CD4-positive, alpha-beta memory T cell (primary cell): ENCODE measurements at places on chromosomes 3 and 15. TPM values are rescaled to one million over a fixed set of nuclear protein-coding genes. Genes with fewer than 3 reads are reported as not detected.

DNA sequence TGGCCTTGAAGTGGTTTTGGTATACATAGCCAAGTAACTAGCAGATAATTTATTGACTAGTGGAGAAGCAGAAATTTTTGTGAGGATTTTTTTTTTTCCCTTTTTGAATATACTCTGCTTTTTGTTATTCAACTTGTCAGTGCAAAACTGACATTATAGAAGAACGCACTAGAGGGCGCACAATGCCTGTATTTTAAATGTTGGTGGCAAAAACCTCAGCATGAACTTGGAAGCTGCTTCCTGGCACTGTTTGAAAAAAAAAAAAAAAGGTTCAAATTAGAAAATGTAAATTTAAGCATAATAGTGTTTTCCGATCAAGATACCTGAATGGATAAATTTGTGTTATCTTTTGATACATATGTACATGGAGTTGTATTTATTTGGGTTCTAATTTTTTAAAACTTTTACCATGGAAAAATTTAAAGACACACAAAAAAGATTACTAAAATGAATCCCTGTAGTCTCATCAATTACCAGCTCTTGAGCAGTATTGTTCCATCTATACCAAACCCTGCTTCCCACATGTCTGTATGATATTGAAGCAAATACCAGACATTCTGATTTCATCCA lies 56.0 kb downstream of the SLC25A26 start:
- peak; percentile 75 for DNase-seq

- DNase-seq = no peak
Observed at GRCh38 chr15:80174017-80174746, 21.4 kb downstream of the FAH start.

The ZCWPW2 gene
- 1.5 TPM for total RNA-seq

The ACKR4 gene
- 0.17 TPM for total RNA-seq

GRCh38 chr3:105394177-105394576 lies 27.5 kb downstream of the ALCAM start:
- no peak for DNase-seq

DNA sequence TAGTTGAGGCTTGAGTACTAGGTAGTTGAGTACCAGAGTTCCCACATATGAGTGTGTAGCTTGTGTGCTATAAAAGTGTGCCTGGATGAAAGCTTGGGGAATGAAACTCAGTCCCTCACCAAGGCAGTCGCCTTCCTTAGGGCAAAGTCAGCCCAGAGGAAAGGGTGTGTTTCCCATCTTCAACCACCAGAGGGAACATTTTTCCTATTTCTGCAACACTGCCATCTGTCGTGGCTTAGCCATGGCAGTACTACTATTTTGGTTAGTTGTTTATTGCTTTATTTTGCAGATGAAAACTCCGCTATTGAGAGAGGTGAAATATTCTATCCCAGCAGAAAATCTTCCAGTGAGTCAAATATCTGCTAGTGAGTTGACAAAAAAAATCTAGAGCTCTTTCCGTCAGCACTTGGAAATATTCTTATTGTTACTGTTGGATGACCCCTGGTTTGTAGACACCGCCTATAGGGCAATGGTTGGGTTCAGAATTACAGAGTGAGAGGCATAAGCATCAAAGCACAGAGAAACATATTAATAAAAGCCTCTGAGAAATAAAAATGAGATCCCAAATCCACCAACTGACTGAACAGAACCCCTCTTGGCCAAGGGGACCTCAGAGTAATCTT lies 239.9 kb downstream of the CPNE4 start:
- peak; percentile 22 for DNase-seq

- no peak for DNase-seq
Observed at GRCh38 chr15:62301993-62302675, 137.0 kb upstream of the C2CD4B start.

GRCh38 chr15:81155375-81156218 lies 21.5 kb downstream of the CFAP161 start:
- DNase-seq = peak; percentile 14

The STXBP5L gene
- not detected for total RNA-seq

The FBXL22 gene
- total RNA-seq = 2.2 TPM

DNA sequence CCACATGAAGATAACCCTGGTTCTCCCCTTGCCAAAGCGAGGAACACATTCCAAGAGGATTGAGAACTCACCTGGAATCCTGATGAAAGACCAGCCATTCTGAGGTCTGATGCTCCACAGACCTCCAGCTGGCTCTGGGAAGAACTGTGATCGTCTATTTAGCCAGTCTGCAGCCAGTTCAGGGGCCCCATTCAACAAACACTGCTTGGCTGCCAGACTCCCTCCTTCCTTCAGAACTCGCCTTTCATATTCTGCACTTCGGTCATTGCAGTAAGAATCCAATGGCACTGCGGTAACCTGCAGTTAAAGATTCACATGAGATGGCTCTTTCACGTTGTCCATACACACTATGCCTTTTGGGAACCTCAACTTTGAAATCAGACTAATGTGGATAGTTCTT lies 67.6 kb downstream of the CHAC1 start:
- DNase-seq = no peak

DNA sequence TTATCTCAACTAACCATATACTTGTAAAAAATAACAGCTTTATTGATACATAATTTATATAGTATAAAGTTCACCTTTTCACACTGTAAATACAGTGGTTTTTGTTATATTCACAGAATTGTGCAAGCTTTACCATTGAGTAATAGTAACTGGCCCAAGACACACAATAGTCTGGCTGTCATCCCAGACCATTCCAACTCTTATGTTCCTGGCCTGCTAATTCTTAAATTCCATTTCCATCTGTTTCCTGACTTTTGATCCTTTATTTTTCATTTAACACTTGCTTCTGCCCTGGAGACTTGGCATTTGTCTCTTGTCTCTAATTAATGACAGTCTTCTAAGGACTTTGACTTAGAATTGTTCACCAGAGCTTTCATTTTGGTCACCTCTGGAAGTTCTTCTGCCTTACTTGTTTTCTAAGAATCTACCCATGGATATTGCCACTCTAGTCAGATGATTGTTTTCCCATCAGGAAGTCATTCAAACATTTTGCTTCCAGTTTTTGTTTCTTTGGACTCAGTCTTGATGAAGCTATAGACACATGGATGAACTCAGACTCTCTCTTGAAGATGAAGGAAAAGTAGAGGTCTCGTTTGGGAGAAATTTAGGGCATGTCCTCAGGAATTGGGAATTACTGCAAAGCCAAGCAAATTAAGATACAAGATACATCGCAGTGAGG lies 27.2 kb upstream of the PLSCR4 start:
- no peak for DNase-seq

DNA sequence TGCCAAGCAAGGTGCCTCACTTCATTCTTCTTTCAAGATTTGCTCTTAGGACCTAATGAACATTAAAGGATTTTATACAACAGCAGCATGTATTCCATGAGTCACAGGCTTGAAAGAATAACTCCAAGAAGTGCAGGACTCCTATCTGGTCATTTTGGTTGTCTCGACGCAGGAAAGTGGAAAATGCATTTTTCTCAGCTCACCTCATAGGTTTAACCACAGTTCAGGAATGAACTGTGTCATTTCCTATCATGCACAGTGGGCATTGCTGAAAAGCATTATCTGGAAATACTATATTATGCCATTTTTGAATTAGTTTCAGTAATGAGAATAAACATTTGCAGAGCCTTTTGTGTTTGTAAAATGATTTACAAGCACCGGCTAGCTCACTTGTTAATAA lies 98.7 kb upstream of the BFSP2 start:
- DNase-seq = no peak

- no peak for DNase-seq
Observed at GRCh38 chr3:72279068-72279604, 494.2 kb upstream of the PROK2 start.

The TM4SF1 gene
- not detected for total RNA-seq

The EPB42 gene
- not detected for total RNA-seq

GRCh38 chr3:135621184-135621920 lies 344.2 kb upstream of the PPP2R3A start:
- no peak for DNase-seq

- no peak for DNase-seq
Observed at GRCh38 chr15:87829332-87830050, 427.0 kb downstream of the NTRK3 start.

DNA sequence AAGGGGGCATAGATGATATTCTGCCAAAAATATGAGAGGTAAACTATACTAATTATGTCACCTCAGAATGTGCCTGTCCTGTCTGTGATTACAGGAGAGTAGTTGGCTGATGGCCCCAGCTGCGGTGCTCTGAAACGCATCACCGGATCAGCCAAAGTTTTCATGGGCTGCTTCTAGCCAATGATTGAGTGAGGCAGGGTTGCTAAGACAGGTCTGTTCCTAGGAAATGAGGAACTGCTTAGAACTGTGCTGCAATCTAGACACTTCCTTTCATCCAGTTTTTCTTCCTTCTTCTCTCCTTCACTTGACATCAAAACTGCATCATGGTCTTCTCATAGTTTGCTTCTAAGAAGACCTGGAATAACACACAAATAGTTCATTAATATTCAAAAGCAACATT lies 124.0 kb downstream of the KCNH8 start:
- DNase-seq = no peak

The MUSTN1 gene
- 3.3 TPM for total RNA-seq

The PLSCR5 gene
- total RNA-seq = not detected

The SOX14 gene
- not detected for total RNA-seq

- DNase-seq = no peak
Observed at GRCh38 chr15:95995375-95996168, 334.9 kb upstream of the NR2F2 start.

GRCh38 chr3:158471639-158472294 lies 99.2 kb upstream of the MLF1 start:
- DNase-seq = no peak

DNA sequence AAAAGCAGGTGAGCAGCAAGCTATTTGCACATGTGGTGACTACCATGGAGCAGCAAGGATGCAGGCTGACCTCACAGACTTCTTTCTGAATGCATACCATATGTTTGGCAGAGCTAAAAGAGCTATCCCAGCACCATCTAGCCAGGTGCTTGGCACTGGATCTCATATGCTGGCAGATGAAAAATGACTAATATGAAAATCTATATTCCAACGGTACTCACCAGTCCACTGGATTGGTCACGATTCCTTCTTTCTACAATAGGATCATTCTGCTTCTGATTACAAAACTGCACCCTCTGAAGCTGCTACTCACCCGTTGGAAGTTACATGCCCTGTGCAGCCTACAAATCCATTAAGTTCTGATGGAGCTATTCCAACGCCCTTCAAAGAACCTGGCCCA lies 714.3 kb upstream of the CFAP20DC start:
- no peak for DNase-seq

DNA sequence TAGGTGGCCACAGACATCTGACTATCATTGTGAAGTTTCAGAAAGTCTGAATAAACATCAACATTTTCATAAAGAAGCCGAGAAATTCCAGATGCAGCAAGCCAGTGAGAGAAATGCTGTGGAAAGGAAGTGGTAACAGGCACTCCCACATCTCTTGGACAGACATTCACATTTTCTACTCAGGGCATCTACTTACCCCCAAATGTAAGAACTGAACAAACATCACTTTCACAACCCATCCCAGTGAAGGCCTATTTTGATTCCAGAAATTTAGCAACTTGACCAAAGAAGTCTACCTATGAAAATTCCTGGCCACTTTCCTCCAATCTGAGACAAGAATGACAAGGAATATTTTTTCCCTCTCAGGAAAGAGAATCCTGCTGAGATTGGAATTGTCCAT lies 224.8 kb upstream of the DCBLD2 start:
- DNase-seq = no peak

DNA sequence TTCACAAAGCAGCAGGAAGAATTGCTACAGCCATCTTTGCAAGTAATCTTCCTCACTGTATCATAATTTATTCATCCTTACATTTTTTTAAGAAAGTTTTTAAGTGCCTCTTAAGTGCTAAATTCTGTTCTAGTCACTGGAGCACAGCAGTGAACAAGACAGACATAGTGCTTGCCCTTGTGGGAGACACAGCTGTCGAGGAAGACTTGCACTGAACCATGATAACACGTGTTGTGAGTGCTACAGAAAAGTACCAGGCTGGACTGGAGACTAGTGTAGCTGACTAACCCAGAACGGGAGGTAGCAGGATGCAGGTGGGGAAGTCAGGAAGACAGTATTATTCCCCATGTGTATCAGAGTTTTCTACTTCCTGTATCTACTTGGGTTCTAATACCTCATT lies 300.6 kb downstream of the TBL1XR1 start:
- DNase-seq = no peak

DNA sequence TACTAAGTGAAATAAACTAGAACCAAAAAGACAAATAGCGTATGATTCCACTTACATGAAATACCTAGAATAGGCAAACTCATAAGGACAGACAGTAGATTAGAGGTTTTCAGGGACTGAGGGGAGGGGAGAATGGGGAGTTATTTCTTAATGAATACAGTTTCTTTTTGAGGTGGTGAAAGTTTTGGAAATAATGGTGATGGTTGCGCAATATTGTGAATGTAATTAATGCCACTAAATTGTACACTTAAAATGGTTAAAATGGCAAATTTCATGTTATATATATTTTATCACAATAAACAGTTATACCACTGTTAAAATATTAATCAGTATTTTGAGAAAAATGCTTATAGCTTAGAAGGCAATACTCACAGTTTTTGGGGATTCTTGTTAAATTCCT lies 11.0 kb downstream of the UBE2E1 start:
- no peak for DNase-seq

DNA sequence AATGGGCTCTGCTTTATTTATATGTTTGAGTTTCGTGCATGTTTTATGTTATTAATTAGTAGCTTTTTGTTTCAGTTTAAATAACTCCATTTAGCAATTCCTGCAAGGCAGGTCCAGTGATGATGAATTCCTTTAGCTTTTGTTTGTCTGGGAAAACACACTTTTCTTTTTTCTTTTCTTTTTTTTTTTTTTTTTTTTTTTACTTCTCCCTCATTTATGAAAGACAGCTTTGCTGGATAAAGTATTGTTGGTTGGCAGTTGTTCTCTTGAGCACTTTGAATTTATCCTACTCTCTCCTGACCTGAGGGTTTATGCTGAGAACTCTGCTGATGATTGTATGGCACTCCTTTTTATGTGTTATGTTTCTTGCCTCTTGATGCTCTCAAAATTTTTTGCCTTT lies 35.7 kb downstream of the TMEM39A start:
- DNase-seq = no peak

The RETNLB gene
- total RNA-seq = not detected

DNA sequence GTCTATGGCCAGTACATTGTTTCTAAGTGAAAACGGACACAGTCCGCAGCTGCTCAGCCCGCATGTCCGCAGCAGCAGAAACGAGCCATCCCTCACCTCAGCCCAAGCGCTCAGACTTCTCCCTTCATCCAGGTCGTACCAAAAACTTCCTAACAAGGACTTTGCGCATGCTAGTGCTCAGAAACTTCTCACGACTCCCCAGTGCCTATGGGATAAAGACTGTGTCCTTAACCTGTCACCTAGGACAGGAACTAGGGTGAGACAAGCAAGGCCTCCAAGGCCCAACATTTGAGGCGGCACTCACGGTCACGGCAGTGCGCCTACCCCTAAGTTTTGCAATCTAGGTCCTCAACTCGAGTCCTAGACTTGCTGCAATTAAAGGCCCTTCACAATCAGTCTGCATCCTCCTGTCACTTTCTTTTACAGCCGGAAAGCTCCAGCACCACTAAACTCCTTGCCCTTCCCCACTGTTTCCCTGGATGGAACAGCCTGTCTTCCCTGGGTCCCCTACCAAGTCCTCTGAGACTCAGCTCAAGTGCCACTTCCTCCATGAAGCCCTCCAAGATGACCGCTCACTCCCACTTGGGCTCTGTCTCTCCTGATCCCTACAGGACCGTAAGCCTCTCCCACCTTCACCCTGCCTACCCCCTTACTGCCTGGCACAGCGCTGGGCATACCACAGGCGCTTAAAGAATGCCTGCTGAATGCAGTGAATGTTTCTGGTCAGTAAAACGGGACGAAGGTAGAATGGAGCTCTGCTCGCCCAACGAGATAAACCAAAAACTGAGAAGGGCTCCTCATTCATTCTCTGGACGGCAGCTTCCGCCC lies 1.2 kb downstream of the CLN6 start:
- DNase-seq = no peak

The PSMD6 gene
- total RNA-seq = 65.7 TPM
